ENCODE measurements at places on chromosomes 3 and 15. TPM values are rescaled to one million over a fixed set of nuclear protein-coding genes. Genes with fewer than 3 reads are reported as not detected.

DNA sequence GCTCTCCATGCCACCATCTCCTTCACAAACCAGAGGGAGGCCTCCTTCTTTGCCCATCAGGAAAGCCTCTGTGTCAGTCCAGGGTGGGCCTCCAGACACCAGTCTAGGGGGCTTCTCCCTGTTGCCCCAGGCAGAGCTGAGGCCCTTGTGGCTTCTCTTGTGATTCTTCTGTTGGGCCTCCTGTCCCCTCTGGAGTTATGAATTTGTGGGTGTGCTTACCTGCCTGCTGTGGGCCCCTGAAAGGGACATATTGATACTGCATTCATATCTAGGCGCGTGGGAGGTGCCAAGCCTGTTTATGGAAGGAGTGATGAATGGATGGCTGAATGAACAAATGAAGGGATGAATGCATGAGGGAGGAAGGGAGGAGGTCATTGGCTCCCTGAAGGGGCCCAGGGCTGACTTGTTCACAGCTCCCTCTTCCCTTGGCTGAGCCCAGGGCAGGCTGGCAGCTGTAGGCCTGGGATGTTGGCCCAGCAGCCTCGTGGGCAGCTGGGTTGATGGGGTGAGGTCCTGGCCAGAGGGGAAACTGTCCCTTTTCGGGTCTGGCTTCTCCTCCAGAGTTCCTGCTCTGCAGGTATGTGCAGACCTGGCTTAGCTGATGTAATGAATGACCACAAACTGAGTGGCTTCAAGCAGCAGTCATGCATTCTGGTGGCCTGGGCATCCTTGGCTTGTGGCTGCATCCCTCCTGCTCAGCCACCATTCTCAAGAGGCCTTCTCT is 195.4 kb downstream of the GOLGA6L6 start:
- DNase-seq: peak; percentile 75

DNA sequence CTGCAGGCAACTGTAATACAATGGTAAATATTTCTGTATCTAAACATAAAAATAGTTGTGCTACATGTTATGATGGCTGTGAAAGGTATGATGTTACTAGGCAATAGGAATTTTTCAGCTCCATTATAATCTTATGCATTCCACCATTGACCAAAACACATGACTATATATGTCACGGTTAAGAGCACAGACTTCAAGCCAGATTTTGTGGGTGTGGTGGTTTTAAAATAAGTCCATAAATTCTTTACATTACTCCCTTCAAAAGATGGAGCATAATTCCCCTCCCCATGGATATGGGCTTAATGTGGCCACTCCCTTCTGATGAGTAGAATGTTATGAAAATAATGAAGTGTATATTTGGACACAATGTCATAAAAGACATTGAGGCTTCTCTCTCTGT is 88.4 kb upstream of the TBC1D5 start:
- DNase-seq: no peak

GRCh38 chr15:101256757-101257156 is 4.9 kb upstream of the CHSY1 start:
- no peak for DNase-seq

SH2D7 gene
- not detected for total RNA-seq

ECE2 gene
- total RNA-seq: not detected

All from type B pancreatic cell (in vitro differentiated cells).